ENCODE measurements at places on chromosomes 7 and 10. TPM values are rescaled to one million over a fixed set of nuclear protein-coding genes. Genes with fewer than 3 reads are reported as not detected.

GRCh38 chr10:27393961-27394360 is 110.1 kb upstream of the RAB18 start:
- no peak for DNase-seq

The PPIF gene
- total RNA-seq = 16.0 TPM

The RET gene
- 0.66 TPM for total RNA-seq

GRCh38 chr10:70458329-70459060 is 17.0 kb upstream of the NODAL start:
- DNase-seq = peak; percentile 46

DNA sequence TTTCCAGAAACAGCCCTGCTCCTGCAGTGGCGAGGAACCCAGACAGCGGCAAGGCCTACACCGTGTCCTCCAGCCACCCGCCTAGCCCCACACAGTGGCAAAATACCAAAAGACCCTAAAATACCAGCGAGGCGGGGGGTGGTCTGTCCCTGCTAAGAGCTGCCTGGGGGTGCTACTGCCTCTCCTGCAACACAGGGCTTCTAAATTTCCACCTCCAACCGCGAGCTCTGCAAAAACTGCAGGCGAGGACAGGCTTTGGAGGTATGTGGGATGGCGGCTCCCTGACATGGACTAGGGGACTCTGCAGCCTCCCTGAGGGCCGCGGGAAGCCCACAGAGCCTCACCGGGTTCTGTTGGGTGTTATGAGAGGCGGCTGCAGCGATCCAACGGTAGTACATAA is 122.3 kb downstream of the WDR37 start:
- no peak for DNase-seq

DNA sequence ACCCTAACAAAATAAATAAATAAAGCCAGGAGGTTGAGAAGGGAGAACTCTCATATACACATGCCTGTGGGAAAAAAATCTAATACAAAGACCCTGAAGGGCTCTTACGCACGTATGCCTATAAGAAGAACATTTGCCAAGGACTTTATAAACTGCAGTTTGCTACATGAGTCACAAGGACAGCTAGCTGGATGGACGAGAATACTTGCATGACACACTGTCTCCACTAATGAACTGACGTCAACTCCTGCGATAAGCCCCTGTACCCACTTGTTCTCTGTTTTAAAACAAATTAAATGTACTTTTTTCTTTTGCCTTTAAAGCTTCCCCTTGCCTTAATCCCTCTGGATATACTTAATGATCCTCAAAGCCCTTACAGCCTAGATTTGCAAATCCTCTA is 374.6 kb upstream of the GHITM start:
- DNase-seq = no peak

The GRIFIN gene
- not detected for total RNA-seq

DNA sequence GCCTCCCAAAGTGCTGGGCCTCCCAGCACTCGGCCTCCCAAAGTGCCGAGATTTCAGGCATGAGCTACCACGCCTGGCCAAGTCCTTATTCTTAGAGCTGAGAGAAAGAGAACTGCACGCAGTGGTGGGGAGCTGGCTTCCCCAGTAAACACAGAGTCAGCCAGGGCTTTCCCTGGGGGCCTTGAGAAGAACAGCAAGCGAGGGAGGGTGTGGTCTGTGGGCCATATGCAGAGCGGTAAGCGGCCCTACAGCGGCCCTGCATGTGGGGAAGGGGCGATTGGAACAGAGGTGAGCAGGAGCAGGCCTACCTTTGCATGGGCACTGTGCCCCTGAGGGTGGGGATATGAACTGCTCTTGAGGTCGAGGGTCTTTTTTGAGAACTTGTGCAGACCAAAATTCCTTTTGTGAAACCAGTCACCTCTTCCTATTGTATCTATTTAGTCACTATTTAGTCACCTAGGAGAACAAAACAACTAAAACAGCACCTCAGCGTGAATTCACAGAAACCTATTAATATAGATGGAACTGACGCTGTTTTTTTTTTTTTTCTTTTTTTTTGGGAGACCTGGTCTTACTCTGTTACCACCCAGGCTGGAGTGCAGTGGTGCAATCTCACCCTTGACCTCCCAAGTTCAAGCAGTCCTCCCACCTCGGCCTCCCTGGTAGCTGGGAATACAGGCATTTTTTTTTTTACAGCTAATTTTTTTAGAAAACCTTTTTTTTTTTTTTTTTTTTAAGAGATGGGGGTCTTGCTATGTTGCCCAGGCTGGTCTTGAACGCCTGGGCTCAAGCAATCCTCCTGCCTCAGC is 36.9 kb upstream of the SH2D4B start:
- no peak for DNase-seq

- DNase-seq = no peak
Measured at GRCh38 chr7:155282671-155283070, 15.0 kb upstream of the INSIG1 start.

- DNase-seq = no peak
Measured at GRCh38 chr10:113843972-113844485, 9.9 kb downstream of the DCLRE1A start.

All from breast epithelium (tissue), 4 donors.